ENCODE measurements at places on chromosomes 12 and 14.
A peak's percentile ranks its signal among the peaks of the same experiment; 100 is the strongest.

- no peak for DNase-seq
These were observed 273.9 kb upstream of the RGS6 start for GRCh38 chr14:71658261-71658860.

DNA sequence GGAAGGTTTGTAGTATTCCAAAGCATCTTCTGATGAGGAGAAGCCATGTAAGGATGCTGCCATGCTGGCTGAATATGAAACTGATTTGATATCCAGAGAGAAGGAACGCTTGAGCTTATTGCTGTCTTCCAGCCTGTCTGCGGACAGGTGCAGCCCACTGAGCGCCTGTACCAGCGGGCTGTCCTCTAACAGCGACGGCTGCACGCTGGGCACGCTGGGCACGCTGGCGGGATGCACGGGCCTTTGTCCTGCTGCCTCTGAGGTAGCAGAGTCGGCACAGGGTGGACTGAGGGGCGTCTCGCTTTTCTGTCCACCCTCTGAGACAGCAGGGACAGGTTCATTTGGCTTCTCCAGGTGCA, 85.2 kb downstream of the DUSP16 start:
- DNase-seq, result no peak

GRCh38 chr12:75042125-75042524, 167.5 kb downstream of the KCNC2 start:
- DNase-seq, result no peak

- no peak for DNase-seq
These were observed 854.7 kb downstream of the AACS start for GRCh38 chr12:125919856-125920470.

DNA sequence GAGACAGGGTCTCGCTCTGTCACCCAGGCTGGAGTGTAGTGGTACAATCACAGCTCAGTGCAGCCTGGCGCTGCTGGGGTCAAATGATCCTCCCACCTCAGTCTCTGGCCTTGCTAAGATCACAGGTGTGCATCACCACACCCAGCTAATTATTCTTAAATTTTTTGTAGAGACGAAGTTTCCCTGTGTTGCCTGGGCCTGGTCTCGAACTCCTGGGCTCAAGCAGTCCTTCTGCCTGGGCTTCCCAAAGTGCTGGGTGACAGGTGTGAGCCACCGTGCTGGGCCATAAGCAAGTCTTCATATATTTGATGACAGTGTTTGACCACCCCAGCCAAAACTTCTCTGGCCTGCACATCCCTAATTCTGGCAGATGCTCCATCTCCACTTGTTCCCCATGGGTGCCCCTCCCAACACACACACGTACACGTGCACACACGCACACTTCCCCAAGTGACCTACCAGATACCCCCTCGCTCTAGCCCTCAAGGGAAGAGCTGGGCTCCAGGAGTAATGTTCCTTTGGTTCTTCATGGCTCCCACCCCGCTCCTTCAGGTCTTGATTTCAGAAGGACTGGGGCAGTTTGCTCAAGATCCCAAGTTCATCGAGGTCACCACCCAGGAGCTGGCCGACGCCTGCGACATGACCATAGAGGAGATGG, 104.3 kb upstream of the FKBP4 start:
- DNase-seq, result no peak

DNA sequence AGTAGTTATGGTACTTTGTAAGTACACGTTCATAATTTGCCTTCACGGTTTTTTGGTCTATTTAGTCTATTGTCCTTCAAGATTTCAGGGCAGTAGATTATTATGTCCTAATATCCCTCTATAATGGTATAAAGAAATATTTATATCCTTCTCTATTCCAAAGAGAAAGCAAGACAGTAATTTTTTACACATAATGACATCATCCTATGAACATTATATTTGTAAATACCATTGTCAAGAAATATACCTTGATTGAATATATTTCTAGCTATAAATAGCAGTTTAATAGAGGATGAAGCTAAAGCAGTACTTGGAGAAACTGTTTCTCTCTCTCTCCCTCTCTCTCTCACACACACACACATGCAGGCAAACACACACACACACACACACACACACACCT, 77.0 kb downstream of the C12orf50 start:
- no peak for DNase-seq

- no peak for DNase-seq
These were observed 900.9 kb downstream of the FLRT2 start for GRCh38 chr14:86430853-86431252.

GRCh38 chr14:38079268-38079667, 128.4 kb upstream of the SSTR1 start:
- DNase-seq, result peak; percentile 65

DNA sequence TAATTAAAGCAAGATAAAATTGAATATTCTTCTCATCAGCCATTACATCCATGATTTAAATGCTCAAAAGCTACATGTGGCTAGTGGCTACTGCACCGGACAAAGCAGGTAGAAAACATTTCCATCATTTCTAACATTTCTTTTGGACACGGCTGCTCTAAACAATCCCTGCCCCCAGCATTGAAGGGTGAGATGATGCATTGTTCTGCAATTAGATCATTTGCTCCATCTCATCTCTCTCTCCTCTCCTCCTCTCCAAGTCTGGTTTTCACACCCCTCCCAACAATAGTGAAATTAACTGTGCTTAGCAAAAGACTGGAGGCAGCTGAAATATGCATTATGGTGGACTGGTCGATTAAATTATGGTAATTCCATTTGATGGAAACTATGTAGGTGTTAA, 288.5 kb downstream of the KSR2 start:
- DNase-seq, result no peak

DNA sequence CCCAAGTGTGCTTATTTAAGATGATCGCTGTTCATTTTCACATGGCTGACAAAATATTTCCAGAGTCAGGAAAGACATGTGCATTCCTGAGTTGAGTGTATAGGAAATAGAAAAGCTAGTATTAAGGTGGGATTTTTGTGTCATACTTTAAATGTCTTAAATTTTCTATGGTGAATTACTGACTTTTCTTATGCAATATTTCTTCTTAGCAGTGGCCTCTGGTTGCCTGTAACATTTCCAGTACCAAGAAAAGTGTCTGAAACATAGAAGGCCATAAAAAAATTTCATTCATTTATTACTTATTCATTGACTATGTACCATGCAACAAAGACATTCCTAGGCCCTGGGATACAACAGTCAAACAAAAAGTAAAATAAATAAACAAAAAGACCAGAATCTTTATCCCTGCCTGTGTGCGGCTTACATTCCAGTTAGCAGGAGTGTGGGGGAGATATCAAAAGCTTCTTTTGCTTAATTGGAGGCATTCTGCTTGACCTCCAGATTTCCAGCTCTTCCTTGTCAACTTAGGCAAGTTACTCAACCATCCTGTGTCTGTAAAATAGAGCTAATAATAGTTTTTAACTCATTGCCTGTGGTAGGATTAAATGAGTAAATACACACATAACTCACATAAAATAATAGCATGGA, 216.3 kb upstream of the FLRT2 start:
- DNase-seq, result no peak

DNA sequence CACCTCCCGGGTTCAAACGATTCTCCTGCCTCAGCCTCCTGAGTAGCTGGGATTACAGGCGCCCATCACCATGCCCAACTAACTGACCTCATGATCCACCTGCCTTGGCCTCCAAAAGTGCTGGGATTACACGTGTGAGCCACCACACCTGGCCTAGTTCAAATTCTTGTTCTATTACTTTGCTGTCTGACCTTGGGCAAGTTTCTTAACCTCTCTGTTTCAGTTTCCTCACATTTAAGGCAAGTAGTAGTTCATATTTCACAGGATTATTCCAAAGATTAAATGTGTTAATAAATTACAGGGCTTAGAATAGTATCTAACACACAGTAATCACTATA, 10.9 kb downstream of the RXYLT1 start:
- no peak for DNase-seq

DNA sequence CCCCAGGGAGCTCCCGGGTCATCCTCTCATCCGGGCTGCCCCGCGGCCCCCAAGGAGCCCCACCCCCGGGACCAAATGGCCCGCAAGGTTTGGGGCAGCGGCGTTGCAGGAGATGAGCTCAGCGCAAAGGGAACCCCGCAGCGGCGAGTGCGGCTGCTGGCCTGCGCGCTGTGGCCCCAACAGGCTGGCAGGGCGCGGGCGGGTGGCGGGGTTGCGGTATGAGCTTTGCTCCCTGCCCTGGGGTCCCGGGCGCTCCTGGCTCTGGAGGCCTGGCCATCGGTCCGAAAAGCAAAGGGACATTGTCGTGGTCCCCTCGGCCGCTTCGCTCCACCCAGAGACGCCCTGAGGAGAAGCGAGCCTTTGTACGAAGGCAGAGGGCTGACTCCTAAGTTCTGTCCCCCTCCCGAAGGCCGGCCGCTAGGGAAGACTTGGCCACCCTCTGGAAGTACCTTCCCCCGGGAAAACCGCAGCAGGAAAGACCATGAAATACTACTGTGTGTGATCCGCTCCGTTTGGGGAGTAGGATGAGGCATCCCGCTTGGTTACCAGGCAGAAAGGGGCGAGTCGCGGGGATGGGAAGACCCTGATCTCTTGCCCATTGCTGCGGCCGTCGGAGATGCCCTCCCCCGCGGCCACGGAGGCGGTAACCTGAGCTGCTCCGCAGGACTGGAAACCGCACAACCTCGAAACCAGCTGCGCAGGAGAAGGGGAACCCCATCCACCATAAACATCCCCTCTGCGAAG, 620 bp upstream of the NID2 start:
- no peak for DNase-seq

- DNase-seq, result no peak
These were observed 98.9 kb downstream of the RERG start for GRCh38 chr12:15122344-15122743.

- DNase-seq, result no peak
These were observed 213.2 kb upstream of the PRICKLE1 start for GRCh38 chr12:42802785-42803189.

DNA sequence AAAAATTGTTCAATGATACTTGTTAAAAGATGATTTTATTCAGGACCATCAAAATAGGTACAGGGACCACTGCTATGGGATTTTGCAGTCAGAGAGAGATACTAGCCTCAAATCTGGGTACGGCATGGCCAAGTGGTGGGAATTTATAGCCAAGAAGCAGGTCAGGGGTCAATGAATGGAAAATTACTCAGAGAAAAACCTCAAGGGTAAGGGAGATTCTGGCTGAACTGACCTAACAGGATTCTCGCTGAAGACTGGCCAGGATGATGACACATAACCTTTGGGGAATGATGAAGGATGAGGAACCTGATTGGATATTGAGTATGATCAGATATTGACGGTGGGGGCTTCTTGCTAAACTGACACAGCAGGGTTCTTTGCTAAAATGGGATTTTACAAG, 32.7 kb downstream of the DEPDC4 start:
- DNase-seq, result no peak

DNA sequence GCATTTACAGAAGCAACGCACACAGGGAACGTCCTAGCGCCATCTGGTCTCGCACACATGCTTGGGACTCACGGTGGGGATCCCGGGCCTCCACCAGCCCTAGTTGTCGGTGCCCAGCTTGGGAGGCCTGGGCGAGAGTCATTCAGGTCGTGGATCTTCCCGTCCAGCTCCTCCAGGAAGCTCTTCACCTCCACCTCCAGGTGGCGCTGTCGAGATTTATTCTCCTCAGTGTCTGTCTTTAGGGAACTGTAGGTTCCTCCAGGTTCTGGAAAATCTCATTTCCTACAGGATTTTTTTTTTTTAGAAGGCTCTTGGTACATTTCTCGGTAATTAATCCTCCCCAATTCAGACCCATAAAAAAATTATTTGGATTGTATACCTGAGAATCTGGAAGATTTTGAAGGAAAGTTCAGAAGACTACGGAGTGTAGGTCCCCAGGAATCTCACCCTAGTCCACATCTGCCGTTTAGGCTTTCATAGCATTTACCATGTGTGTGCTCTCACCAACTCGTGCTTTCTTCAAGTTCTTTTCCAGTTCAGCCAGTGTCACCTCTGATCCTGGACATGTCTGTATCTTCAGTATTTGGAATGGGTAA, 910.0 kb downstream of the TMEM121 start:
- peak; percentile 42 for DNase-seq

GRCh38 chr14:79321070-79321469, 890.2 kb downstream of the DIO2 start:
- DNase-seq, result no peak

DNA sequence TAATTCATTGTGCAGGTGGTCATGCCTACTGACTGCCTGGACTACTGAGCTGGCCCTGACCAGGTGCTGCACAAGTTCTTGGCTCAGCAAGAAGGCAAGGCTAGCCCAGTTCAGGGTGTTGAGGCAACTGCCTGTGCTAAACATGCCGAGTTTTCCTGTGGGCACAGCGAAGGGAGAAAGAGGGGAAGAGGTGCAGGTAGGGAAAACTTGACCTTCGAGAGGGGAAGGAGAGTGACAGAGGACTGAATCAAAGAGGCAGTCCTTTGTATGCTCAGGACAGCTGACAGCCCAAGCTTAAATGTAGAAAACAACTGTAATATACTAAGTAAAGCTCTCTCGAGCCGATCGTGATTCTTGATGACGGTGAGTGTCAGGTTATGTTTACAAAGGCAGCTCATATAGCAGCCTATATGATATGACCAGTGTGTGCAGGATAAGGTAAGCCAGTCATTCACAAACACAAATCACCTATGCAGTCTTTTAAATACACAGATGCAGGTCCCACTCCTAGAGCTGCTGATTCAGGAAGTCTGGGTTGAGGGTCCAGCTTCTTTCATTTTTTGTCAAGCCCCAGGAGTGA, 2.6 kb downstream of the IRAK3 start:
- no peak for DNase-seq

- no peak for DNase-seq
These were observed 45.3 kb upstream of the PLBD1 start for GRCh38 chr12:14612898-14613445.

- DNase-seq, result no peak
These were observed 134.7 kb downstream of the CMAS start for GRCh38 chr12:22180705-22181104.

DNA sequence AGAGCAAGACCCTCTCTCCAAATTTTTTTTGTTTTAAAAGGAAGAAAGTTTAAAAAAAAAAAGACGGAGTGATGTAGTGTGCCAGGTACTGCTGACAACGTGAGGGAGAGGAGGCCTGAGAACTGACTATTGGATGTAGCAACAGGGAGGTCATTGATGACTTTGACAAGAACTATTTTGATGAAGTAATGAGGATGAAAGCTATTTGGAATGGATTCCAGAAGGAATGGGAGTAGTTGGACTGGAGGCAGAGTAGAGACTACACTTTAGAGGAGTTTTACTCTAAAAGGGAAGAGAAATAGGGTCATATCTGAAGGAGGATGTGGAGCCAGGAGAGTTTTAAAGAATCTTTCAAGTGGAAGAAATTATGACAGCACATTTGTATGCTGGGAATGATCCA, 27.8 kb upstream of the SLC38A2 start:
- DNase-seq, result no peak

DNA sequence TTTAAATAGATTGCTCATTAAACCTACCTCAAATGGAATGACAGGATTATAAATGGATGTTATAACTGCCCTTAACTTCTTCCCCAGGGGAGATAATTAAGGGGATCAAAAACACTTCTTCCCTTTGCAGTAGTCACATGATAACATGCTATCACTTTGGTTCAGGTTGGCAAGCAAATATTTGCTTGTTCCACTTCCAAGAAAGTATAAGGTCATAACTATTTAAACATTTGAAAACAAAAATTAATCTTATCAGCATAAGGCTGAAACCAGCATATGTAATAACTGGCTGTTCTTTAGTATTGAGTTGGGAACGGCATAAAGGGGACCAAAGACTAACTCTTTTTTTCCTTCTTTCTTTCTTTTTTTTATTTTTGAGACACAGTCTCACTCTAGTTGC, 2.4 kb upstream of the LYZ start:
- DNase-seq, result no peak
